ENCODE measurements at places on chromosomes 6 and 20.

DNA sequence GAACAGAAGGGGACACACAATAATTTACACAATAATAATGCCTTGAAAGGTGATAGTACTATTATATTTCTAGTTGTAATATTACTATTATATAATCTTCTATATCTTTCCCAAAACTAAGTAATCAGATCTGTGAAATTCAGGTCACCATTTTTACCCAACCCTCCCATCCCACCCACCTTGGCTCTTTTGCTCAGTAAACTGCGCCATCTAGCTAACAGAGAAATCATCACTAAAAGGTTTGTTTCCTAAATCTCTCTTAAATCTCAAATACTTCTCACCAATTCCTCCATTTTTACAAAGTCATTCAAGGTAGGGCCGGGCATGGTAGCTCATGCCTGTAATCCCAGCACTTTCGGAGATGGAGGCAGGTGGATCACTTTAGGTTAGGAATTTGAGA lies 83.4 kb downstream of the CDK19 start:
- no peak for DNase-seq

- DNase-seq = no peak
Measured at GRCh38 chr6:143545976-143546547, 34.5 kb upstream of the FUCA2 start.

- no peak for DNase-seq
Measured at GRCh38 chr6:34005901-34006531, 139.9 kb downstream of the GRM4 start.

DNA sequence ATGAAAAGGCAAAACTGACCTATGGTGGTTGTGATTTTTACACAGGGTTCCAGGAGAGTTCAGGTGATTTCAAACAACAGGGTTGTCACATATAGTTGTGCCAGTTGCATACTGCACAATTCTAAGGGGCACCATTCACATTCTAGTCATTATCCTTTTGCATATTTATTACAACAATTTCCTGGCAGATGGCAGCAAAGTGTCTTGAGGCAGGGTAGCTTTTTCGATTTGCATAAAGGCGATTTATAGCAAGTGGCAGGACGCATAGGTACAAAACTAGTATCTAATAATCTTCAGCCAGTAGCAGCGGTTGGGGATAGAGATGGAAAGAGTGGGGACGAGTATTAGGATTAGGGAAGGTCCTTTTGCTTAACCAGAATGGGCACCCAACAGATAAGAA lies 46.5 kb upstream of the TRAF3IP2 start:
- DNase-seq = no peak

GRCh38 chr20:33889312-33889711 lies 78.2 kb downstream of the CHMP4B start:
- no peak for DNase-seq

- no peak for DNase-seq
Measured at GRCh38 chr6:25670793-25671513, 18.9 kb downstream of the SCGN start.

Data from NCI-H2107 (cell line).